ENCODE measurements at places on chromosomes 3 and 15. TPM values are rescaled to one million over a fixed set of nuclear protein-coding genes. Genes with fewer than 3 reads are reported as not detected.

- no peak for DNase-seq
Measured at GRCh38 chr3:172746475-172746874, 4.1 kb upstream of the ECT2 start.

- no peak for DNase-seq
Measured at GRCh38 chr15:63246691-63247469, 30.5 kb upstream of the APH1B start.

GRCh38 chr3:159910991-159911663 lies 77.5 kb upstream of the IL12A start:
- no peak for DNase-seq

DNA sequence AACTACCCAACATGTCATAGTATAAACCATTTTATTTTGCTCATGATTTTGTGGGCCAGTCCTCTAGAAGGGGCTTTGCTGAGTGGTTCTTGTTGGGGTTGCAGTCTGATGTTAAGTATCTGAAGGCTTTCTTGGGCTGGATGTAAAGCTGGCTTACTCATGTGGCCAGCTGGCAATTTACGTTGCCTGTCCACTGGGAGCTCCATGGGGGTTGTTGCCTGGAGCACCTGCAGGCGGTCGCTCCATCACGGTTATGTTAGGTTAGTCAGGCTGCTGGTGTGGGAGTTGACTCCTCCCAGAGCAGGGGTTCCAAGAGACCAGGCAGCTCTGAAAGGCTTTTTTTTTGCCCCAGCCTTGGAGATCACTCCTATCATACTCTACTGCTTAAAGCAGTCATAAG lies 98.1 kb downstream of the NR1D2 start:
- DNase-seq = no peak

GRCh38 chr3:160956785-160957184 lies 148.4 kb downstream of the B3GALNT1 start:
- no peak for DNase-seq

GRCh38 chr3:44678480-44679116 lies 30.1 kb downstream of the ZNF35 start:
- DNase-seq = no peak

GRCh38 chr3:53486961-53487654 lies 7.3 kb upstream of the CACNA1D start:
- no peak for DNase-seq

- DNase-seq = peak; percentile 28
Measured at GRCh38 chr15:71168166-71168834, 53.0 kb downstream of the THSD4 start.

DNA sequence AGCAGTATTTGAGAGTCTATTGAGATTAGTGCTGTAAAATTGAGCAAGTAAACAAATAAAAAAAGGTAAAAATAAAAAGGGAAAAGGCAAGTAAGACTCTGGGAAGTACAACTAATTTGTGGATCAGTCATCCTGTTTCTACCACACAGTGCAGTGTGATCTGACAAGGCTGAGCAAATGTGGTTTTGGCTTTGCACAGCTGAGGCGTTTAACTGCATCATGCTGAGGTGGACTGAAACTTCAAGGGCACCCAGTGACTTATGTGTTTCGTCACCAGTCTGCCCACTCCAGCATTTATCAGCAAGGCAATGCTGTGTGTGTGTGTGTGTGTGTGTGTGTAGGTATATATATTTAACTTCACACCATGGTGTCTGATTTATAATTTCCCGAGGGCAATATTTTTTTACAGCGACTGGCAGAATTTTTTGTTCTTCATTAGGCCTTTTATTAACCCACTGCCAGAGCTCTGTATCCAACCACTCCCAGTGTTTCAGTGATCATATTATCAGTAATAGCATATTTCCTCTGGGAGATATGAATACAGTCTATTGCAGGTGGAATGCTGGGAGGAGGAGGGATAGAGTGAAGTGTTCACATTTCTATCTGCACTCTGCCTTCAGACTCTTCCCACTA lies 131.5 kb upstream of the SATB1 start:
- DNase-seq = no peak

DNA sequence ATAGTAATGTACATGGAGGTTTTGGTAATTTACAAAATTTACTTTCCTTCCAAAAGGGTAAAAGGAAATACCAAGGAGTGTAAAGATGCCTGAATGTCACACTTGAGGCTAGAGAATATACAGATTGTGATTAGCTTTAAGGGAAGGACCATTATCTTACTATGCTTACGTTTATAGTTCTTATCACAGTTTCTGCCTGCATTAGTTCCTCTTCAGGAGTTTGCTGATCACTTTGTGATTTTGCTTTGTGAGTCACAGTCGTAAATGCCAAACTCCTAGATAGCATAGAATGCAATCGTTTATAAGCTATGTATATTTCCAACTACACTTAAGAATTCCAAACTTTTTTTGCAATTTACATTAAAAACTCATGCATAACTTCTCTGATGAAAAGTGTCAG lies 1034.6 kb downstream of the DIPK2A start:
- no peak for DNase-seq

GRCh38 chr15:87902772-87903426 lies 353.6 kb downstream of the NTRK3 start:
- no peak for DNase-seq

DNA sequence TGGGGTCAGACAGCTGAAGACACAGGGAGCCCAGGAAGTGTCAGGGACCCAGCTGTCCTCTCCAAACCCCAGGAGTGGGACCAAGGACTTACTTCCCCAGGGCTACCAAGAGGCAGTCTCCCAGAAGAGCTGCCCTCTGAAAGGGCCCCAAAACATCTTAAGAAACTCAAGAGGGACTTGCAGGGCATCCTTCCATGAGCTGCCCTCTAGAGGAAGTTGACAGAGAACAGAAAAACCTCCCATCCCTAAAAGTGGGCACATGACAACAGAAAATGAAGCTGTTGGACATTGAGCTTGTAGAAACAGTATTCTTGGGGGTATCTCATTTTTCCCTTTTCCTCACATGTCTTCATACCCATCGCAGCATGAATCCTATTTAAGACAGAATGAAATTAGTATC lies 58.9 kb downstream of the MECOM start:
- DNase-seq = no peak

DNA sequence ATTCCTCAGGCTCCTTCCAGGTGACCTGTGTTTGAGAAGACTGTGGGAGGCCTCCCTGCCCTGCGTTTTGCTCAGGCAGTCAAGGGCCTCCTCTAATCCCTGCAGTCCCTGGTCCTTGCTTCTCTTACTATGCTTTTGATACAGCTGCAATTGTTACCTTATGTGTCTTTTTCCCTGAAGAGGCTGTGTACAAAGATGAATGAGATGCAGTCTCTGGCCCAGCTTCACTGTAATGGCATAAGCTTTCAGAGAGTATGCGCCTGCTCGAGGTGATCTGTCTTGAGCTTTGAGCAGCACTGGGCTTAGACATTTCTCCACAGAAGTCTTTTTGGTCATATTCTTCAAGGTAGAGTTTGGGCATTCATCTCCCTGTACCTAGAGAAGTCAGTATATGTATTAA lies 129.6 kb downstream of the AKAP13 start:
- no peak for DNase-seq

GRCh38 chr3:88114878-88115549 lies 34.7 kb upstream of the C3orf38 start:
- no peak for DNase-seq

DNA sequence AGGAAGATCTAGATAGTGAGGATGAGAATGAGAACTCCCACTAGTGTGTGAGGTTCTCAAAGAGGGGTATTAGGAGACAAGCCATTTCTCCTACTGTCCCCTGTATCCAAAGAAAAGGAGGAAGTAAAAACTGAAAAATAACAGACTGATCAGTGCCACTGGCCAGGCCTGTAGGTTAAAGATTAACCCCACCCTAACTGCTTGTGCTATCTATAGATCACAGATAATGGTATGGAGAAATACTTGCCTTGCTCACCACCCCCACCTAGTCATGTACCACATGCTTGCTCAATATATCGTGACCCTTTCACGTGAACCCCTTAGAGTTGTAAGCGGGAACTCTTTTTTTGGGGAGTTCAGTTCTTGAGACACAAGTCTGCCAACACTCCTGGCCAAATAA lies 519.7 kb upstream of the FRG2C start:
- DNase-seq = no peak

- no peak for DNase-seq
Measured at GRCh38 chr15:34737477-34737876, 17.3 kb downstream of the GJD2 start.

DNA sequence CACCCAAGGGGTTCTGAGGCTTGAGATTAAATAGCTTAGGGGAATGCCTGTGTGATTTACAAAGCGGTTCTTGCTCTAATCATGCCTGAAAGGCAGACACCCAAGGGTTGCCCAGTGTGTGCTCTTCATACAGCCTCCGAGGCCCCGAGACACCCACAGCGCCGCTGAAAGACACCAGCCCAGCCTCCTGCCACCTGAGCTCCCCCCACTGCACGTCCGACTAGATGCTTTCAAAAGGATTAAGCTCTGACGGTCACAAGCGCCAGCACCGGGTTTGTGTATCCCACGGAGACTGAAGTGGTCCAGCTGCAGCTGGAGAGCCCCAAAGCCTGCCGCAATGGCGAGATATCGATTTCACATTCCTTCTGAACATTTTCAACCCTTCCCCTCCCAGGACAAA lies 50.3 kb downstream of the SPATA12 start:
- DNase-seq = no peak

GRCh38 chr3:13204177-13204581 lies 130.9 kb upstream of the IQSEC1 start:
- no peak for DNase-seq

Gene SAMD7
- total RNA-seq = not detected

Gene CTXN2
- total RNA-seq = not detected

Gene STRIT1
- not detected for total RNA-seq

Gene CACNA2D3
- total RNA-seq = 24.2 TPM

Gene ENTPD3
- total RNA-seq = 0.10 TPM

Gene OR5K1
- not detected for total RNA-seq

Gene TEX55
- not detected for total RNA-seq

Gene COL6A5
- total RNA-seq = not detected

Gene LMAN1L
- 72.9 TPM for total RNA-seq

Gene CYP8B1
- not detected for total RNA-seq

Gene TRIM71
- not detected for total RNA-seq
